Peyer's patch (tissue), 4 donors: ENCODE measurements at places on chromosomes 3 and 15.
A peak's percentile ranks its signal among the peaks of the same experiment; 100 is the strongest.

DNA sequence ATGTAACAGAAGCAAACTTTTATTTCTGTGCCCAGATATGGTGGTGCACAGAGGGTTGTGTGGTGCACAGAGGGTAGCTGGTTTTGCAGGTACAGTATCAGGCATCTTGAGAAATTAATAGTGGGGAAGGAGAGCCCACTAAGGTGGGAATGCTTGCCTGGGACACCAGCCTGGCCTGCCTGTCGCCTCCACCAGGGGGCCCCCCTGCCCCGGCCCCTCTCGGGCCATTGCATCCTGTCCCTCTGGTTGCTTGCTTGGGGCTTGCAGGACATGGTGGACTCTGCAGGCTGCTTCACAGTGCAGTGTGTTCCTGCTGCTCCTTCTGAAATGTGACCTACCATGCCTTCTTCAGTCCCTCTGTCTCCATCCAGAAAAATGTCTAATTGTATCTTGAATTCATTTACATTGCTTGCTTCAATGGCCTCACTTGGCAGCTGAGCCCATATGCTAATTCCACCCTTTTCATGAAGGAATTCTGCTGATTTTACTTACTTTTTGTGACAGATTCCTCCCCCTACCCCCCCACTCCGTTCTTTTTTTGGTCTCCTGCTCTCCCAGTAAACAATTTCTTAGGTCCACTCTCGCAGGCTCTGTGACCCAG is 73.6 kb downstream of the EEFSEC start:
- DNase-seq: no peak

- no peak for DNase-seq
These were observed 82.0 kb upstream of the XXYLT1 start for GRCh38 chr3:195352895-195353488.

DNA sequence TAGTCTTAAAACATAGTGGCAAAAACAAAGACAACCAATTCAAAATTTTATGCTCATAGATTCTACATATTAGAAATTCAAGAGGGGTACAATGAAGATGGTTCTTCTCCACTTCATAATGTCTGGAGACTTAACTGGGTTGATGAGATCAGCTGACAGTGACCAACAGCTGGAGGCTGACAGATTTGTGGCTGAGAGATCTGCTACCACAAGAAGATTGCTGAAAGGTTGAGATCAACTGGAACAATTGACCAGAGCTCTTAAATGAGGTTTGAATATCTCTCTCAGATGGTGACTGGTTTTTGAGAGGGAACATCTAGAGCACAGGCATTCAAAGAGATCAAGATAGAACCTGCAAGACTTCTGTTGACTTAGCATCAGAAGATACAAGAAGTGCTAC is 254.1 kb upstream of the ARPP21 start:
- no peak for DNase-seq

DNA sequence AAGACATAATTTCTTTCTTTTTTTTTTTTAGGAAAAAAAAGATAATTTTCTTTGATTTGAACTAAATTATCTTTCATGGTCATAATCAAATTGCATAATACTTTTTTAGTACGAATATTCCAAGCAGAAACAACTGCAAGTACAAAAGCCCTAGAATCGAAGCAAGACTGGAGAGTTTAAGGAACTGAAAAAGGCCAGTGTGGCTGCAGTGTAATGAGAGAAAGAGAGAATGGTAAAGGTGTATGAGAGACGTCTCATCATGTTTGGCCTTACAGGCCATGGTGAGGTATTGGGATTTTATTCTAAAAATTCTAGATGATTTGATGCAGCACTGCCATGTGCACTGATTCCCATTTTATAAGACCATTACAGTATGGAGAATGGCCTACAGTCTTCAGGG is 180.9 kb downstream of the SUCNR1 start:
- no peak for DNase-seq

- DNase-seq: no peak
These were observed 459.3 kb downstream of the TUSC7 start for GRCh38 chr3:117168896-117169295.

- no peak for DNase-seq
These were observed 145.9 kb downstream of the TBL1XR1 start for GRCh38 chr3:177051411-177051810.

GRCh38 chr15:59180945-59181600 is 25.6 kb upstream of the LDHAL6B start:
- DNase-seq: no peak

DNA sequence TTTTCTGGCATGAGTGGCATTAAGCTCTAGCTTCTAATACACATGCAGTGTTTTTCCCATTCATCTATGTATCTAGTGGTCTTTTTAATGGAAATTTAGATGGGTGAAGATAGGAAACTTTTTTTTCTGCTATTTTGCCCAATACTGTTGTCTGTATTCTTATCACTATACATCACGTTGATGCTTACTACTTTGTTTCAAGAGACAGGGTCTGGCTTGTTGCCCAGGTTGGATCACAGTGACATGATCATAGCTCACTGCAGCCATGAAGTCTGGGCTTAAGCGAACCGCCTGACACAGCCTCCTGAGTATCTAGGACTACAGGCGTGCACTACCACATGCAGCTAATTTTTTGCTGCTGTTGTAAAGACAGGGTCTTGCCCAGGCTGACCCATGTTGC is 84.6 kb downstream of the PEAK1 start:
- DNase-seq: no peak

DNA sequence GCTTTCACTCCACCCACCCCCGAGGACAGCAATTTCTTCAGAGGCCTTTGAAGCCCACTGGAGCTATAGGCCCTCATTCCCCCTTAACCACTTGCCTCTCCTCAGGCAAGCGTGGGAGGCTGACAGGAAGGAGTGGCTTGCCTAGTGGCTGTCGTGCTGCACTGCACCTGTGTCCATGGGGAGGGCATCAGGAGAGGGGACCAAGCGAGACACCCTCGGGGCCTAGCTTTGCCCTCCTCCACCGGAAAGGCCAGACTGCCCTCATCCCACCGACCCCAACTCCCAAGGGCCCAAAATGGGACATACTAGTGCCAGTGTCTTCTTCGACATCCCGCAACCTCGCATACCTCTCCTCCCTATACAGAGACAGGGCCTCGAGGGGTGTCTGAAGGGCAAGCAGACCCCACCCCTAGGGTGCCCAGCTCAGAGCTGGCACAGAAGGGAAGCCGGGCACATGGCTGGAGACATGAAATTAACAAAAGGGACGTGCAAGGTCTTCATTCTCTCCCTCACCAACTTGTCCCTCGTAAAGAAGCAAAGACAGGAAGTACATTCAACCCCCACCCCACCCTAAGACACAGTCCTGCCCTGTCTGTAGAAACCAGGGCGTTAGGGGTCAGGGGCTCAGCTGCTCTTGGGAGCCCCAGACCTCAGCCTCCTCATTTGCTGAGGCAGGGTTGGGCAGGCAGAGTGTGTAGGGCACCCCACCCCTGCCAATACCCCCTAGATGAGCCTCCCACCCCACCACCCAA is 24.3 kb downstream of the VIPR1 start:
- no peak for DNase-seq

GRCh38 chr15:35818846-35819245 is 272.9 kb upstream of the DPH6 start:
- DNase-seq: no peak

DNA sequence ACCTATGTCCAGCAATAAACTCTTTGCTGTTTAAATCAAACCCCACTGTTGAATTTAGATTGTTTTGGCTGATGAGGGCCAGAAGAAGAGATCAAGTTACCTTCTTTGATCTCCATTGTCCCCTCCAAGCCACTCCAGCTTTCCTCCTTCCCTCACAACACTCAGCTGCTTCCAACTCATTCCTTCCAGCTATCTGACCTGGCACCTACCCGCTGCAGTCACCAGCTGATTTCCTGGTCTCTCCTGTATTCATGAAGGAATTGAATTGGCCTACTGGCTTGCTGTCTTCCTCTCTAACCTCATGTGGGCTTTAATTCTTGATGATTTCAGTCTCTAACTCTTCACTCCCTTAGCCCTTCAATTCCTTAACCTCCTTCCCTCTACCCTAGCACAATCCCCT is 40.8 kb upstream of the ABHD17C start:
- no peak for DNase-seq

DNA sequence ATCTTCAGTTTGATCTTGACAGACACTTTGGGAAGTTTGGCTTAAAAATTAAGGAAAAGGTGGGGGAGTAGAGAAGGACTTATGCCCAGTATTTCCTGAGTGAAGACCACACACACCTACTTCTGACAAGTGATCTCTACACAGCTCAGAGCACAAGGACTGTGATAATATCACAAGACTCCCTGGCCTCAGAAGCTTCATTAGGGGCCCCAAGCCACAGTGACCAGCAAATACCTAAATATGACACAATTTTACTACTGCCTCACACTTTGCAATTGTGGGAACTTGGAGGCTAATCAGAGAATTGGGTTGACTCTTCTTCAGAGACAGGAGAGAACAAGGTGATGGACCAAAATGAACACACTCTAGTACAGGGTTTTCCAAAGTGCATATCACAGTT is 2.6 kb downstream of the ILDR1 start:
- no peak for DNase-seq

GRCh38 chr3:160808838-160809237 is 52.8 kb downstream of the PPM1L start:
- no peak for DNase-seq

GRCh38 chr3:24472358-24472757 is 22.3 kb downstream of the THRB start:
- no peak for DNase-seq

DNA sequence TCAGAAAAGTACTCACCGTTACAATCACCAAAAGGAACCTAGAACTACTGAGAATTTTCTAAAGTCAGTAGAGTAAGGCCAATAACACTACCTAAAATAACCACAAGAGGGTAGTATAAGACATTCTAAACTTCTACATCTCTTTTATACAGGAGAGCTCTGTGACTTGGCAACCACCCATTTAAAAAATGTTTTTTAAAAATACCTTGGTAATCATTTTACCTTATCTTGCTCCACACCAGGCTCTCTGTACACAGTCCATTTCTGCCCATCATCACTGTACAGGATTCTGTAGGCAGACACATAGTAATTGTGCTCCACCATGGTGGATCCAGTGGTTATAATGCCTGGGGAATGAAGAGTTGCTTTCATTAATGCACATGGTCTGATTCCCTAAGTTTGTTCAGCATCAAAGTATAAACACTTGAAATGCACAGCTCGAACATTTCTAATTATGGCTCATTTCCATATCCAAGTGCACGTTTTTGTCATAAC is 54.5 kb downstream of the ST3GAL6 start:
- no peak for DNase-seq

- no peak for DNase-seq
These were observed 6.3 kb downstream of the ABCC5 start for GRCh38 chr3:184011230-184011876.

DNA sequence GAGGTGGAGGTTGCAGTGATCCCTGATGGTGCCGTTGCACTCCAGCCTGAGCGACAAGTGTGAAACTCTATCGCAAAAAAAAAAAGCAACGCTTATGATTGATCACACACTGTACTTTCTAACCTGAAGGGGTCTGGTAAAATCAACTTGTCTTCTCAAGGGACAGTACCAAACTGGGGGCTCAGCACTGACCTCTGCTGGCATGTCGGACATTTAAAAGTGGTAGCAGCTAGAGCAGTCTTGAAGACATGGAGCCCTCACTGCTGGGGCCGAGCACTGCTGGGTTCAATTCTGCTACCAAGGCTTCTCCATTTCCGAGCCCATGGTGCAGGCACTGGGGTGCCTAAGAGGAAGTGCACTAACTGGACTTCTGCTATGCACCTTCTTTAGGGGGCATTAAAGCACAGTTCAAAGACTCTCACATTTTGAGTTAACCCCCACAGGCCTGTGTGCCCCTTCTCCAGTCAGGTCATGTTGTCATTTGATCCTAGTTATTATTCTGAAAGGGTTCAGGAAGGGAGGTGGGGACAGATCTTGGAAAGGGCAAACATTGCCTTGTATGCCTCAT is 26.4 kb upstream of the LAMP3 start:
- DNase-seq: peak; percentile 74

DNA sequence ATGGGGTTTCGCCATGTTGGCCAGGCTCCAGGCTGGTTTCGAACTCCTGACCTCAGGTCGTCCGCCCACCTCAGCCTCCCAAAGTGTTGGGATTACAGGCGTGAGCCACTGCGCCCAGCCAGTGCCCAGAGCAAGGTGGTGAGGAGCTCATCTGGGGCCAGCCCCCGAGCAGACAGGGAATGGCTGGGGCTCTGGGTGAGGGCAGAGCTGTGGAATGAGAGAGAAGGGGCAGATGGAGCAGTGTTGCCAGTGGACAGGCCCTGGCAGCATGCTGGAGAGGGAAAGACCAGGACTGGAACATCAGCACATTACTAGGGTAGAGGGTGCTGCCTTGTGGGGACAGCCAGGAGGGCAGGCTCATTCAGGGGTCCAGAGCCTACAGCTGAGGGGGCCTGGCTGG is 37.1 kb upstream of the LIMD1 start:
- no peak for DNase-seq

GRCh38 chr3:62803276-62803675 is 71.9 kb downstream of the CADPS start:
- DNase-seq: no peak

- no peak for DNase-seq
These were observed 135.5 kb upstream of the ZPLD1 start for GRCh38 chr3:102299125-102299877.

DNA sequence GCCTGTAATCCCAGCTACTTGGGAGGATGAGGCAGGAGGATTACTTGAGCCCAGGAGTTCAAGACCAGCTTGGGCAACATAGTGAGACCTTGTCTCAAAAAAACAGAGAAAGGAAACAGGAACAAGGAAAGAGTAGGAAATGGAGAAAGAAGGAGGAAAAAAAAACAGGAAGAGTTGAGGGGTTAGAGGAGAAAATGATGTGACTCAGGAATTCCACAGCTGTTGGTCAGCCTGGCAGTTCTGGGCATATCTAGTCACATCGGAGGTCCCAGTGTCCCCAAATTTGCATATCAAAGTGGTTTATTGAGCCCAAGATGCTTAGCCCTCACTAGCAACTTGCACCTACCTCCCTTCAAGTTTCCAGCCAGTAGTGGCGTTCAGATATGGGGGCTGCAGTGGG is 18.8 kb upstream of the JMJD7 start:
- DNase-seq: no peak

- no peak for DNase-seq
These were observed 310.2 kb upstream of the PPP2R3A start for GRCh38 chr3:135655328-135655727.

GRCh38 chr15:45635763-45636292 is 999 bp downstream of the SQOR start:
- DNase-seq: no peak

- no peak for DNase-seq
These were observed 7.5 kb upstream of the PLA2G4D start for GRCh38 chr15:42101861-42102260.

GRCh38 chr3:16315623-16316022 is 50.6 kb downstream of the OXNAD1 start:
- no peak for DNase-seq

- no peak for DNase-seq
These were observed 330.1 kb downstream of the ARPP21 start for GRCh38 chr3:35969406-35969805.
